ENCODE measurements at places on chromosomes 3 and 15. TPM values are rescaled to one million over a fixed set of nuclear protein-coding genes. Genes with fewer than 3 reads are reported as not detected.

GRCh38 chr15:91887321-91887720 lies 33.8 kb downstream of the SLCO3A1 start:
- H3K36me3 ChIP-seq = no peaks in the 10 kb centered on the region
- H3K27ac ChIP-seq = no peak overlapping the region
- DNase-seq = no peak
- peaks cover 26% of the 10 kb centered on the region for H3K4me1 ChIP-seq

DNA sequence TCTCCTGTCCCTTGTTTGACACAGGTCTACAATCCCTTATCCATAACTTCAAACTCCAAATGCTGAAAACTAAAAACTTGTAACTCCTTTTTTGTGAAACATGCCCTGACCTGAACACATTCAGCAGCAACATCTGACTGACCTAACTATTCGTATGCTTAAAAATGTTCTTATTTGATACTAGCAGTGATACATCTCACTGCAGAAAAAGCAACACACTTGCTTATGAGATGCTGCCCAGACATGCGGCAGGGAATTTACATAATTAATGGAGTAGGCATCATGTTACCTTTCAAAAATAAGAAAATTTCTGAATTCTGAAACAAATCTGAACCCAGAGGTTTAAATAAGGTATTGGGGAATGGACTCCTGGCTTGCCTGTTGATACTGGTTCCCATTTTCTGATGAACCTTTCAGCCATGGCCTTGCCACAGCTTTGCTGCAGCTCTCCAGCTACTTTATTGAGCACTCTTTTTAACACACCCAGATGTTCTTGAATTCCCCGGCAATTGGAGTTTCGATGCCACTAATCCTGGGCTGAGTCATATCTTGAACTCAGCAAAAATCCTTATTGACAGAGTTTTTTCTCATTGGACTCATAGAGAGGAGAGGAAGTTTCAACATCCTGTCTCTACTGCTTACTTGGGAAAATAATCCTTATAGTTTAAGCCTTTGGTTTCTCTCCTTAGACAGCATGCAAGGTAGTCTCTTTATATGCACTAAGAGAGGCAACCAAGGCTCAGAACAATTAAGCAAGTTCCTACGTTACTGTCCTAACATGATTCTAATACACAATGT lies 296.6 kb upstream of the LMCD1 start:
- H3K4me3 ChIP-seq = no peak overlapping the region
- no peaks in the 10 kb centered on the region for H3K4me1 ChIP-seq
- no peak for DNase-seq
- H3K27ac ChIP-seq = no peak overlapping the region
- no peaks in the 10 kb centered on the region for H3K27me3 ChIP-seq

Gene LCMT2
- total RNA-seq = 11.8 TPM

GRCh38 chr3:105195260-105195659 lies 171.4 kb upstream of the ALCAM start:
- no peak overlapping the region for H3K27ac ChIP-seq
- no peaks in the 10 kb centered on the region for H3K27me3 ChIP-seq
- no peaks in the 10 kb centered on the region for H3K4me1 ChIP-seq
- no peaks in the 10 kb centered on the region for H3K36me3 ChIP-seq
- DNase-seq = no peak
- no peak overlapping the region for H3K4me3 ChIP-seq

Gene CLEC3B
- total RNA-seq = not detected

DNA sequence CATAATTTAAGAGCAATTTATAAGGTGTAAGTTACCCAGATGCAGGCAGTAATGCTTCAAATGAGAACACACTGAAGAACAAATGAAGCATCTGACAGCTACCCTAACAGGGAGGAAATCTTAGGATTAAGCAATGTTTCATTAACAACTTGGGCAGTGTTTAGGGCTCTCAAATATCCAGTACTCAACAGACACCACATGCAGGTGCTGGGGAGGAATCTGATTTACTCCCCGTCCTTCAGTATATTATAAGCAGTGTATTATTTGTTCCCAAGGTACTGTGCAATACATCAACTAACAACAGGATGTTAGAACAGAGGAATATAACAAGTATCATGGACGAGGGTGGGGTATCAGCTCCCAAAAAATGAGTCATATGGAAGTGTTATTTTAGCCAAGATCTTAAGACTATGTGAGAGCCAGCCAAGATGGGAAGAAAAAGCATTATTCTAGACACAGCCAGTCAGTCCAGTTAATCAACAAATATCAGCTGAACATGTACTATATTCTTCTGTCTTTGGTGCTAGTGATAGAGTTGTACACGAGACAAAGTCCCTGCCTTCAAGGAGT lies 20.4 kb downstream of the BTBD1 start:
- no peak for DNase-seq
- no peak overlapping the region for H3K4me3 ChIP-seq
- H3K27me3 ChIP-seq = no peaks in the 10 kb centered on the region
- H3K36me3 ChIP-seq = peaks cover 37% of the 10 kb centered on the region
- H3K27ac ChIP-seq = peak overlapping the region; percentile 10

All from natural killer cell treated with Interleukin-12 subunit alpha and Interleukin-12 subunit beta and Interleukin-15 and Interleukin-18, amount 100 ng/mL, for 72 hours (primary cell).